ENCODE measurements at places on chromosomes 12 and 14. TPM values are rescaled to one million over a fixed set of nuclear protein-coding genes. Genes with fewer than 3 reads are reported as not detected.

- DNase-seq = no peak
Measured at GRCh38 chr14:90556012-90556477, 159.2 kb downstream of the CALM1 start.

- no peak for DNase-seq
Measured at GRCh38 chr14:60328583-60328982, 79.6 kb downstream of the PPM1A start.

- no peak for DNase-seq
Measured at GRCh38 chr12:78087363-78087675, 256.6 kb downstream of the NAV3 start.

DNA sequence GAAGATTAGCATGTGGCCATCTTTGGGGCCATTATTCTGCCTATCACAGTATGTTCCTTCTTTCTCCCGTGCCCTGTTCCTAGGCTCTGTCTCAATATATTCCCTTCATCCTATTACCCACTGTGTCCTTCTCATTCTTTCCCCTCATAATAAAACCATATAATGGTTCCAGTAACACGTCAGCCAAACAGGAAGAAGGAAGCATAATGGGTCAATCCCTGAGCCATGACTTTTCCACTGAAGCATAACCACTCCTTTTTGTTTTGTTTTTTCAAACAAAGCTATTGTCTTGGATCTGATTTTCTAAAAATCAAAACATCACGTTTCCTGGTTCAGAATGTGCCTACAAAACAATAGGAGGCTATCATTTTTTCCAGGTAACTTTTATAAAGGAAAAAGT lies 21.3 kb upstream of the RHOJ start:
- DNase-seq = no peak

DNA sequence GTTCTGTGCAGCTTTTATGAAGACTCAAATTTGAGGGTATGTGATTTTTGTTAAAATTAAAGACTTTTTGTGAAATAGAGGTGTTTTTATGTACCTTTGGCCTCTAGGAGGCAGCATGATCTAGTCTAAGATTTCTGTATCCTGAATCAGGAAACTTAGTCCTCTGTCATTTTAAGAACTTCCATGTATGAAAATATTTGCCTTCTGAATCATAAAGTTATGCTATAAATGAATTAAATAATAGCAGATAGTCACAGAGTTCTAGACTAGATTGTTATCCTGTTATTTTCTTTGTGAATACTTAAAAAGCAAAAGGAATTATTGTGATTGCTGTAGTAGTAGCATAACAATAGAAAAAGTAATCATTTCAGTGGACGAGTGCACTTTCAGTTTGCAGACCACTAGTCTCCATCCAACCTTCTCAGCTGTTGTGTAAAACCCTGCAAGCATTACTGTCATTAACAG lies 56.3 kb downstream of the FGD4 start:
- no peak for DNase-seq

DNA sequence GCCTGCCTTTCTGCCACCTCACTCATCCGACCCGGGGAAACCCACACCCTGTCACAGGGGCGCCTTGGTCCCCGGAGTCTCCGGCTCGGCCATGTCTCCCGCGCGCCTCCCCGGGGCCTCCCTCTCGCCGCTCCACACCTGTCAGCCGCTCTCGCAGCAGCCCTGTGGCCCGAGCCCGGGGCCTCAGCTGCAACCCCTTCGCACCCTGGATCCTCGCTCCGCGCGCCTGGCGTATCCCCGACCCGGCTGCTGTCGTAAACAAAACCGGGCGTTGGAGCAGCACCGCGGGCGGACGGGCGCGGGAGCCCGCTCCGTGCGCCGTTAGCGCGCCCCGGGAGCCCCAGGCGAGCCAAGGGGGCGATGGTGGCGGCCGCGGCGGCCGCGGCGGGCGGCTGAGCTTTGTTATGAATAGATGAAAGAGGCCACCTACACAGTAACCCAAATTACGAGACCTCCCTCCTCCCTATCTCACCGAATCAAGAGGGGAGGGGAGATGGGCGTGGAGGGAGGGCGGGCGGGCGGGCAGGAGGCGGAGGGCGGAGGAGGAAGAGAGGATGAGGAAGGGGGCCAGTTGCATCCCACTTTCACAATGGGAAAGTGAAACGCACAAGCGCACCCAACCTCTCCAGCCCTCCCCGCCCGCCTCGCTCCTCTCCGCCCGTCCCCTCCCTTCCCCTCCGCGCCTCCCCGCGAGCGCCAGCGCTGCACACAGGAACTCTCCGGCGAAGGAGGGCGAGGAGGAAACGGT lies at the start of gene PLXNC1:
PLXNC1 (plus strand) TSS at position 587 of the 748 bp plus-strand sequence. CDS start 395 bp downstream, outside the sequence.
- peak; percentile 76 for DNase-seq

DNA sequence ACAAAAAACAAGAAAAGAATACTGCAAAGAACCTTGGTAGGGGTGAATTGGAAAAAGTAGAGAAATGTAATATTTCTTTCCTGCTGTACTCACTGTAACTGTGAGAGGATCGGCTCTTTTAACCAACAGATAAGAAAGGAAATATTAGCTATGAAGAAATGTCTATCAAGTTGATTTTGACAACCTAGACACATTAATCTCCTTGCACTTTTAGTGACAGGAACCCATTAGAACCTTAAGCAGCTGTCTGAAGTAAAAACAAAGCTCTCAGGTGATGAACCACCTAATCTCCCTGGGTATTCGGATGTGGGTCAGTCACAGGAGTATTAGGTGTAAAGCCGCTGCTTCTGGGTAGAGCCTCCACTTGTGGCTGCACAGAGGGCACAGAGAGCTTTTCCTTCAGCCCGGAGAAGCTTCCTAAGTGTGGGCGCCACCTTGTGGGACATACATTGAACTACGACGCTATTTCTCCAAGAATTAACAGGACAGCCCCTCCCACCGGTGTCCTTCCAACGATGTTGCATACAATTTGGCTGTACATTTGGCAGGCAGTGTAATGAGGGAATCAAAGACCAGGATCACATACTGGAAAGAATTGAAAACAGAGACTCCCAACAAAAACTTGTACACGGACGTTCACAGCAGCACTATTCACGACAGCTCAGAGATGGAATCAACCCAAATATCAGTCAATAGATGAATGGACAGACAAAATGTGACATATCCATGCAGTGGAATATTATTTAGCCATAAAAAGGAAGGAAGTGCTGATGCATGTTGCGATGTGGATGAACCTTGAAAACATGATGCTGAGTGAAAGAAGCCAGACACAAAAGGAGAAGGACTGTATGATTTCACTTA lies 28.9 kb upstream of the MAPKAPK5 start:
- DNase-seq = peak; percentile 75

DNA sequence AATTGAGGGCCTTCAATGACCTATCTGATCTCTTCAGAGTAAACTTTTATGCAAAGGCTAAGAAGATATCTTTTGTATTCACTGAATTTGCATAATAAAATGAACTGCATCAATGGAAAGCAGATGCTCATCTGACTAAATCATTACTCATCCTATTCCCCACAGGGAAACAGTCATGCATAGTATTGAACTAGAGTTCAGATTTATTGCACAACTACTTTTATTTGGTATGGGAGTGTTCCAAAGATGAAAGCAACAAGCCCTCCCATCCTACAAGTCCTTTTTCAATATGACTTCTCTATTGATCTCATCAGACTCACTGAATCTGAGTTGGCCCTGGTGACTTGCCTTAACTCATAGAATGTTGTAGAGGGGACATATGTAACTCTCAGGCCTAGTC lies 159.8 kb downstream of the KITLG start:
- DNase-seq = no peak

DNA sequence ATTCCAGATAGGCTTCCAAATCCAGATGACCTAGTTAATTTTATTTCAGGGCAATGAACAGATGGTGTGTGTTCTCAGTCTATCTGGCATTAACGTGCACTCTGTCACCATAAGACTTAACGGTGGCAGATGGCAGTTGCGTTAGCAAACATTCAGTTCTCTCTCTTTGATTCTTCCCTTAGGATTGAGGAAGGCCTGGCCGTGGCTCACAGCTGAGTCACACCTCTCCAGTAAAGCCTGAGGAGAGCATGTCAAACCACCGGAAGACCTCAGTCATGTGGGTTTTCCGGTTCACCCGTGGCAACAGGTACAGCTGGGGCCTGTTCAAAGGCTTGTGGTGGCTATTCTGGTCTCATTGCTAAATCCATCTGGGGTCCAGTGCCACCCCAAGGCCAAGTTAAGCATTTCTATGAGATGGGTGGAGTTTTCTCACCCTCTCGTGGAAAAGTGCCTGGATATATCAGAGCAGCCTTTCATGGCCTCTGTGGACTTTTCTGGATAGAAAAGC lies 545.1 kb upstream of the ATP2B1 start:
- no peak for DNase-seq

DNA sequence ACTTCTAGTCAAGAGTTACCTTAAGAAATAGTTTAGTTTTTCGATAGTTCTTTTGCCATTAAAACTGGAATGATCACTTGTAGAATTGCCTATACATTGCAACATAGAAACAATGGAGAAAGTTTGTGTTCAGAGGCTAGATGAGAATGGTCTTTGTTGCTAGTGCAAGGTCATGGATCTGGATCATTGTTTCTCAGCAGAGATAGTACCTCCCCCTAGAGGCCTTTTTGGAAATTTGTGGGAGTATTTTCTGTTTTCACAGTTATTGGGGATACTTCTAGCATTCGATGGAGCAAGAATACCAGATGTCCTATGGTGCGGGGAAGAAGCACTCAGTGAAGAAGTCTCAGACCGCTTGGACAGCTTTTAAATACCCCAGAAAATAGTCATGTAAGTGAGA lies 138.8 kb upstream of the HMGA2 start:
- DNase-seq = no peak

DNA sequence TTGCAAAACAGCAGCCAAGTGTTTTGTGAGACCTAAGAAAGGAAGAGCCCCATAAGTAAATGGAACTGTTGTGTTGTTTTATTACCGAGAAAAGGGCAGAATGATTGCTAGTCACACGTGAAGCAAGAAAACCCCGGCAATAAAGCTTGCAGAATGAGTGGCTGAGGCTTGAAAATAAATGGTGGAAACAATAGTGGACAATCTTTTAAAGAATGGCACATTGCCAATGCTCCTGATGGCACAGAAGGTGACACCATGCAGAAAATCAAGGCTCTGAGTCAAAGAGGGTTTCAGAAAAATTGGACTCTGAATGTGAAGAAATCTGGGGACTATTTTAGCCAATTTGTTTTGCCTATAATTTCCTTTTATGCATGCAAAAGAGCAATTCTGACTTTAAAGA lies 4.0 kb upstream of the AQP2 start:
- DNase-seq = no peak

- DNase-seq = no peak
Measured at GRCh38 chr14:71589609-71590008, 342.6 kb upstream of the RGS6 start.

DNA sequence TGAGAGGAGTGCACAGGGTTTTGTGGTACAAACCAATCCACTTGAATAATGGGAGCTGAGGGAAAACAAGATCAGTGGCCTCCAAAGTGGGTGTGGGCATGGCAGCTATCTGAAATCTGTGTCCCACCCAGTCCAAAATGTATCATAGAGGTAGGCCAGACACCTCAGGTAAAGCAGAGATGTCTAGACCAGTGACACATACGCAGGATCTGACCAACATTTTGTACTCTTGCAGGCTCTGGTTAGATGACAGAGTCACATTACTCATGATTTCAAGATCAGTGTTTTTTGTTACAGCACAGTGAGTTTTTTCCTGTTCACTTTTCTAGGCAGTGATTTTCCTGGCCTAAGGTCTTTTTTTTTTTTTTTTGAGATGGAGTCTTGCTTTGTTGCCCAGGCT lies 211.8 kb downstream of the PCNX1 start:
- no peak for DNase-seq

- DNase-seq = no peak
Measured at GRCh38 chr14:105913861-105914260, 387.5 kb downstream of the TMEM121 start.

DNA sequence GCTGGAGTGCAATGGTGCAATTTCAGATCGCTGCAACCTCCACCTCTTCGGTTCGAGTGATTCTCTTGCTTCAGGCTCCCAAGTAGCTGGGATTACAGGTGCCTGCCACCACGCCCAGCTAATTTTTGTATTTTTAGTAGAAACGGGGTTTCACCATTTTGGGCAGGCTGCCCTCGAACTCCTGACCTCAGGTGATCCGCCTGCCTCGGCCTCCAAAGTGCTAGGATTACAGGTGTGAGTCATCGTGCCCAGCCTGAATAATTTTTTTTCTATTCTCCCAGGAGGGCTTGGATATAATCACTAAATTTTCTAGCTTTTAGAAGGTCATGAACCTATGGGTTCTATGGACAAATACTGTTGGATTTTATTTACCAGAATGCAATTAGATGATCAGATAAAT lies 44.7 kb upstream of the GNPNAT1 start:
- no peak for DNase-seq

DNA sequence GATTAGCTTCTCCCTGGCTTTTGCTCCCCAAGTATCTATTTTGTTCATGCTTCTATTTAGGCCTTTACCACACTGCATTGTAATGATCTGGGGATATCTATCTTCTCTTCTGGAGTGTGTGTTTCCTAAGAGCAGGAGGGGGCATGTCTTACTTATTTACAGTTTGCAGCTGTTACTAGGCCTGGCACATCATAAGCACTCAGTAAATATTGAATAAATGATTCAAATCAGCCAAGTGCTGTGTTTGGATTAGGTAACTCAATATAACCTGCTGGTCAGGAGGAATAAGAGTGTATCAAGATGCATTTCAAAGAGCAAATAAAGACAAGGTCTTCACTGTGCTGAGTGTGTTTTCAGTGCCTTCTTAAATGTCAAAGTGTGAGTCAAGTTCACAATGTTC lies 186.1 kb downstream of the FOXG1 start:
- no peak for DNase-seq

DNA sequence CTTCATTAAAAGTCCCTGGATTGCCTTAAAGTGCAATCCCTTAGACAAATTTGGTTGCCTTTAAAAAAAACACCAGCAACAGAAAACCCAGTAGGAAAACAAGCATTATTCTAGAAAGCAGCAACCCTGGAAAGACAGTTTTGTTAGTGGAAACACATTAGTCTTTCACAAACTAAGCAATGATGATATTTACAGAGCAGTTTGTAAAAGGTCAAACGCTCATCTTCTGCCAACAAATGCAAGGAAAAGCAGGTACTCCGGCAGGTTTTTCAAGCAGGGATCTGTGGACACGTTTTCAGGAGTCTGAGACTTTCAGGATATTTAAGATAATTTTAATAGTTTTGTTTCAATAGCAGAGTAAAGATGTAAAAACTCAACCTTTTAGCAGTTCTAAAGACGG lies 202.2 kb downstream of the EXOC5 start:
- no peak for DNase-seq

GRCh38 chr14:91170504-91171121 lies 56.7 kb downstream of the DGLUCY start:
- DNase-seq = peak; percentile 33

The DLK1 gene
- 101 TPM for polyA plus RNA-seq

The HOXC4 gene
- 7.9 TPM for polyA plus RNA-seq

The DRAM1 gene
- polyA plus RNA-seq = 19.0 TPM

The HOXC6 gene
- 37.8 TPM for polyA plus RNA-seq

The CFAP73 gene
- polyA plus RNA-seq = not detected

The RPGRIP1 gene
- polyA plus RNA-seq = 0.28 TPM

The KCNC2 gene
- polyA plus RNA-seq = not detected

The GPR84 gene
- 0.42 TPM for polyA plus RNA-seq

The RND1 gene
- 2.1 TPM for polyA plus RNA-seq

The A2M gene
- 125 TPM for polyA plus RNA-seq

Data from ovary (tissue), 10 donors.